Stimulated activated CD8-positive, alpha-beta memory T cell treated with anti-CD3 and anti-CD28 coated beads, Interleukin-15, amount 100 ng/mL, for 24 hours (primary cell): ENCODE measurements at places on chromosomes 3 and 15.

DNA sequence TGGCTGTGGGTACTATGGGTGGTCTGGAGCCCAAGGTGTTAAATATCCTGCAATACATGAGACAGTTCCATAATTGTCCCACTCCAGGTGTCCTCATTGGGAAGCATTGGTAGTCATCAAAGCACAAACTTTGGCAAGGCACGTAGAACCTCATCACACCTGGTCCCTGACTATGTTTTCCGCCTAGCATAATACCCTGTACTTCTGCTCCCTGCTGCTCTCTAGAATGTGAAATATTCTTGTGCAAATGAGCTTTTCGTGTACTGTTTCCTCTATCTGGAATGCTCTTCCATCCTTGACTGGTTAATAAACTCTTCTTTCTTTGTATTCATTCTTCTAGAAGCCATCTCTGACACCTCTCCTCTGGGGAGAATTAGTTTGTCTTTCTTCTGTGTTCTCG lies 103.2 kb downstream of the EBLN2 start:
- no peak for DNase-seq

DNA sequence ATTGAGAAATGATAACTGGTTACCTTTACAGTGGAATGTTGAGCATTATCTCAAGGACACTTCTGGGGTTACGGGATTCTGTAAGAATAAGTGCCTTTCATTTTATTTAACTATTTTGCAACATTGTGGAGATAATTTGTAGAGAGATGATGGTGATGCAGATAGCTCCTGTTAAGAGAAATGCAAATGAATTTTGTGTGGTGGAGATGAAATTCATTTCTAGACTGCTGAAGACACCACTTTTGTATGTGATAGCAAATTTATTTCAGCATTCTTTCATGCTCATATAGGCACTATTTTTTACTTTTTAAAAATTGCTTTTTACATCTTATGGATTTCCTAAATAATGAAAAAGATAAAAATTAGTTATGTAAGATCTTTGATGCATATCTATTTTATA lies 463.3 kb upstream of the CBLB start:
- DNase-seq, result no peak

GRCh38 chr15:57436961-57437360 lies 60.7 kb downstream of the CGNL1 start:
- no peak for DNase-seq

- no peak for DNase-seq
These were observed 5.6 kb upstream of the NICN1 start for GRCh38 chr3:49434731-49435130.
